Stimulated activated CD4-positive, alpha-beta T cell treated with anti-CD3 and anti-CD28 coated beads, Interleukin-2, amount 100 ng/mL, for 4 hours (primary cell): ENCODE measurements at places on chromosomes 3 and 15.

- DNase-seq, result no peak
Observed at GRCh38 chr3:5128849-5129248, 6.8 kb downstream of the ARL8B start.

DNA sequence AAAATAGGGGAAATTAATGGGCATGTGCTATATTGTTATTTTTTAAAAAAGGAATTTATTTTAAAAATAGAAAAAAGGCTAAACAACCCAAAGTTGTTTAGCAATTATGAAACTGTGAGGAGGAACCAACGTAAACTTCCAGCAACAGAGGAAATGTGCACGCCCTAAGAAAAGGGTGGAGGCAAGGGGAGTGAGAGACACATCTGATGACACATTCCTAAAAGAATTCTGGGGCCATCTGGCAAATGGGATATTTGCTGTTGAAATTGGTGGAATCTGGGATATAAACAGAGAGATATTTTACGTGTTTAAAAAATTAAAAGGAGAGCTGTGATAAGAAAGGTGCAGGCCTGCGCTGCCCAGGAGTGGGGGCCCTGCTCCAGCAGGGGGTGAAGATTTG is 50.8 kb upstream of the MUC13 start:
- no peak for DNase-seq

DNA sequence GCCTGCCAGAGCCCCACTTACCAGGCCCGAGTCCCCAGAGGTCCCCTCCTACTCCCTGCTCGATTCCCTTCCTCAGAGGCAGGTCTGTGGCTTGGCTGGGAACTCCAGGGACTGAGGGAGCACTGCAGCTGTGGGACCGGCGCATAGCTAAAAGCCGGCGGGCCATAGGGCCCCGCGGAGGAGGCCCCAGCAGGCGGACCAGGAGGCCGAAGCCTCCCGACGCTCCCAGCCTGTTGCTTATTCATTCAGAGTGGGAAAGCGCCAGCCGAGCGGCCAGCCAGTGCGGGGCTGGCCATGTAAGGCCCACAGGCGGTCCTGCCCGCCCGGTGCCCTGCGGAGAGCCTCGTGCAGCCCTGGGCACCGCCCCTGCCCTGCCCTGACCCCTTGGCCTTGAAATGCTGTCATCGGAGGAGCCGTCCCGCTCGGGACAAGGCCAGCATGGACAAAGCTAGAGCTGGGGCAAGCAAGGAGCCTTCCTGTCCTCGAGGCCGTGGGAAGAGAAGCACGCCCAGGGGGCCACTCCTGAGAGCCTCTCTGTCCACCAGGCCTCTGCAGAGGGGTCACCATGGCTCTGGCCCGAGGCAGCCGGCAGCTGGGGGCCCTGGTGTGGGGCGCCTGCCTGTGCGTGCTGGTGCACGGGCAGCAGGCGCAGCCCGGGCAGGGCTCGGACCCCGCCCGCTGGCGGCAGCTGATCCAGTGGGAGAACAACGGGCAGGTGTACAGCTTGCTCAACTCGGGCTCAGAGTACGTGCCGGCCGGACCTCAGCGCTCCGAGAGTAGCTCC is at the start of gene LOXL1:
LOXL1 (plus strand) TSS at position 244 of the 784 bp plus-strand sequence; CDS start at position 566, 322 bp downstream.
- no peak for DNase-seq

- DNase-seq, result peak; percentile 47
Observed at GRCh38 chr3:133487920-133488540, 85.5 kb upstream of the CDV3 start.

DNA sequence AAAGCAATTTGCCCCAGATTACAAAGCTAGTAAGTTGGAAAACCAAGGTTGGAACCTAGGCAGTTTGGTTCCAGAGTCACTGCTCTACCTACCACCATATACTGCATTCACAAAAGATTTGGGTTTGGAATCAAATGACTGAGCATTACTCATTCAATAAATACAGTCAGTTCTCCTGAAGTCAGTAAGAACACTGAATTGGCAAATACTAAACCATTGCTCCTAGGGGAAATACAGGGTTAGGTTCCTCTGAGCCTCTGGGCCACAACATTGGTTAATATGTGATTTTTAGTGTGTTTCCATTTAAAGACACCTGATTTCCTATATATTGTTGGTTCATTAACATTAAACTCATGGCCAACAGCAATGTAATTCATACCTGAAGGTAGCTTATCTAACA is 2.1 kb upstream of the EIF5A2 start:
- no peak for DNase-seq

GRCh38 chr3:15496341-15496664 is 25.2 kb downstream of the COLQ start:
- DNase-seq, result no peak

DNA sequence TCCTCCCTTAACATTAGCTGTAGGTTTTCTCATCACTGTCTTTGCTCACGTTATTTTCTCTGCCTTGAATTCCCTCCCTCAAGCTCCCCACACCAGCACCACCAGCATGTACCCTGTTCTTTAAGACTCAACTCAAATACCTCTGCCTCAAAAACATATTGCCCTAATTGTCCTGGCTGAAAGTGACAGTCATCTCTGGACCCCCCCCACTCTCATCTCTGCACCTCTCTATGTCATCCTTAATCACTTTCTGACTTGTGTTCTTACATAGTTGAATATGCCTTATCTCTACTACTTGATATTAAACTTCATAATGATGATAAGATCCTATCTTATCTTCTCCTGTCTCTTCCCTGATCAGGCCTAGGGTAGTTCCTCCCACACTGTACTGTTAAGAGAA is 345.2 kb upstream of the TPRG1 start:
- no peak for DNase-seq

- DNase-seq, result no peak
Observed at GRCh38 chr3:39783680-39784079, 25.7 kb upstream of the MYRIP start.

- DNase-seq, result no peak
Observed at GRCh38 chr3:10557781-10558373, 52.5 kb upstream of the ATP2B2 start.

GRCh38 chr15:64466408-64467141 is 6.2 kb downstream of the ZNF609 start:
- no peak for DNase-seq

DNA sequence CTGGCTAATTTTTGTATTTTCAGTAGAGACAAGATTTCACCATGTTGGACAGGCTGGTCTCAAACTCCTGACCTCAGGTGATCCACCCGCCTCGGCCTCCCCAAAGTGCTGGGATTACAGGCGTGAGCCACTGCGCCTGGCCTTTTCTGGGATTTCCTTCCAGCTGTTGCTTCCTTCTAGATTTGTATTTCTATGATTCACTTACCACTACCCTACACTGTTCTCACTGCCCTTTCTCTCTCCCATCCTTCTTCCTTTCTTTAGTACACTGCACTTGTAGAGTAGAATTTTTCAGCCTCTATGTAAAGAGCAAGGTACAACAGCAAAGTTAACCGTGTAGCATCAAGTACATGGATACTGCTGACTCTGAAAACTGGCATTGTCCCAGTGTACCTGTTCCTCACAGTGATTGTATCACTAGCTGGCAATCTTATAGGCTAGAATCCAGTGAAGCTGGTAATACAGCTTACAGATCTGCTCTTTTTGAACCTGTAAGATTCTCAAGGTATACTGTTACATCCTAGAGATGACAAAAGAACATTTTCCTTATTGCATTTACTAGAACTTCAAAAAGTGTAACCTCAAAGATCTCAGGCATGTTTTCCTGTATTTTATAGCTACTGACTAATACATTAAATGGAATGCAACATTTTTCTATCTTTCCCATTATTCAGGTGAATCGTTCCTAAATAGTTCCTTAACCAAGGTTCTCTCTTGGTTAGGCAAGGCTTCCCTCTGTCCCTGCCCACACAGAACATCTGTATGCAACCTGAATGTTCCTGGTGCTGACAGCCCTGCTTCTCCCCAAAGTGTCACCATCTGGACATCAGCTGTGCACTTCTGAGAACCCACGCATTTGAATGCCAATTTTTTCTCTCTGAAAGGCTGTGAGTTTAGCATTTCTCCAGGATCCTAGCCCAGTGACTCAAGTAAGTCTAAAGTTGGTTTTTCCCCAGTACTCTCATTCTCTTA is 74.1 kb upstream of the RAP2B start:
- DNase-seq, result no peak

DNA sequence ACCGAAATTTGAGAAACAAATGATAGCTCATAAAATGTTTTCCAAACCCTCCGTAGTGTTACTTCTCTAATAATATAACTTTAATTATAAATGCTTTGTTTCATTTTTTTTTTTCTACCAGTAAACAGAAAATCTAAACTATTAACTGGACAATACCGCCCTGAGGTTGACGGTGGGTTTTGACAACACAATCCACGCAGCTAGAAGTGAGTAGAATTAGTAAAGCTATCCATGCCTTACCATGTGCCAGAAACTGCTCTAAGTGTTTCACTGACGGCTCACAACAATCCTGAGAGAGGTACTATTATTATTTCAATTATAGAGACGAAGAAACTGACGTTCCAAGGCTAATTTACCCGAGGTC is 410 bp downstream of the NDUFAF1 start:
- DNase-seq, result no peak
